ENCODE measurements at places on chromosomes 4 and X.

- DNase-seq: no peak
Measured at GRCh38 chr4:113815826-113816225, 54.3 kb upstream of the CAMK2D start.

- no peak for DNase-seq
Measured at GRCh38 chr4:24910499-24910898, 2.3 kb downstream of the CCDC149 start.

GRCh38 chr4:173573725-173574124, 43.7 kb upstream of the HAND2 start:
- no peak for DNase-seq

- DNase-seq: no peak
Measured at GRCh38 chr4:82124365-82124764, 249.4 kb downstream of the HNRNPD start.

DNA sequence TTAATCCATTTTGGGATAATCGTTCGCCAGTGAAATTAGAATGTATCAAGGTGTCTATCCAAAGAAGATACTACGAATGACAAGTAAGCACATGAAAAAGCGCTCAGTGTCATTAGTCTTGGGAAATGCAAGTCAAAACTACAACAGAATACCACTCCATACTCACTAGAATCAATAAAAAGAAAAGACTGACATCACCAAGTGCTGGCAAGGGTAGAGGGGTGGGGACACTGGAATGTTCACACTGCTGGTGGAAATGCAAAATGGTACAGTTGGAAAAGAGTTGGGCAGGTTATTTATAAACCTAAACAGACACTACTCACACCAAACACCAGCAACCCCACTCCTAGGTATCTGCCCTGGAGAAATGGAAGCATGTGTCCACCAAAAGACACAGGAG, 11.2 kb downstream of the WDR1 start:
- DNase-seq: no peak

GRCh38 chr4:30555775-30556174, 164.4 kb upstream of the PCDH7 start:
- no peak for DNase-seq

DNA sequence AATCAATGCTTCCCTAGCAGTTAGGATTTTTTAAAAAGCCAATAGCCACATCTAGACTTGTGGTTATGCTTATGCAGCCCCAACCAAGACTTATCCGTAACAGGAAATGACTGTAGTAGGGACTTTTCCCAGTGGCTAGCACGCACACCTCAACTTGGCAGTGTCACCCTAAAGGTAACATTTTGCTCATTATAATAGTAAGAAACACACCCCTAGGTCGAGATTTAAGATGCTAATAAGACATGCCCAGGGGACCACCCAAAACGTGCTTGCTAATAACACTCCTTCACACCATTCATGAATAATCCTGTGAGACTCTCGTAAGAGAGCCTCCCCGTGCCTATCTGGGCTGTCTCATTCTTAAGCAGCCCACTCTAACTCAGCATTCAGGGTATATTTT, 195.3 kb downstream of the CHIC1 start:
- DNase-seq: no peak
